MM.1S (cell line): ENCODE measurements at places on chromosomes 6 and 20.

GRCh38 chr6:158040804-158041347 is 59.2 kb downstream of the SYNJ2 start:
- DNase-seq, result no peak

- DNase-seq, result no peak
These were observed 40.4 kb upstream of the RAB22A start for GRCh38 chr20:58268936-58269619.

DNA sequence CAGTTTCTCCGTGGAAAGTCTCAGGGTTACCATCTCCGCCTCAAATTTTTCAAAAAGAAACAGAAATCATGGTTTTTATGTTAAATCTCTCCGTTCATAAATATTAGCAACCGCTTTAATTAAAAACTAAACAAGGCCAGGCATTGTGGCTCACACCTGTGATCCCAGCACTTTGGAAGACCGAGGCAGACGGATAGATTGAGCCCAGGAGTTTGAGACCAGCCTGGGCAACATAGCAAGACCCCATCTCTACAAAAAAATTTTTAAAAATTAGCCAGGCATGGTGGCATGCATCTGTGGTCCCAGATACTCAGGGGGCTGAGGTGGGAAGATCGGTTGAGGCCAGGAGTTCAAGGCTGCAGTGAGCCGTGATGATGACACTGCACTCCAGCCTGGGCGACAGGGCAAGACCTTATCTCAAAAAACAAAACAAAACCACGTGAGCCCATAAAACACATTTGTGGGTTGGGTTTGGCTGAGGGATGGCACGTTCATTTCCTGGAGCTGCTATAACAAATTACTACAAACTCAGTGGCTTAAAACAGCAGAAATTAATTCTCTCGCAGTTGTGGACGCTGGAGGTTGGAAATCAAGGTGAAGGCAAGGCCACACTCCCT is 223.2 kb downstream of the ZNF217 start:
- DNase-seq, result no peak

- no peak for DNase-seq
These were observed 1.8 kb downstream of the RGS19 start for GRCh38 chr20:64077541-64077875.

GRCh38 chr20:44802702-44803101 is 7.6 kb downstream of the RIMS4 start:
- no peak for DNase-seq

DNA sequence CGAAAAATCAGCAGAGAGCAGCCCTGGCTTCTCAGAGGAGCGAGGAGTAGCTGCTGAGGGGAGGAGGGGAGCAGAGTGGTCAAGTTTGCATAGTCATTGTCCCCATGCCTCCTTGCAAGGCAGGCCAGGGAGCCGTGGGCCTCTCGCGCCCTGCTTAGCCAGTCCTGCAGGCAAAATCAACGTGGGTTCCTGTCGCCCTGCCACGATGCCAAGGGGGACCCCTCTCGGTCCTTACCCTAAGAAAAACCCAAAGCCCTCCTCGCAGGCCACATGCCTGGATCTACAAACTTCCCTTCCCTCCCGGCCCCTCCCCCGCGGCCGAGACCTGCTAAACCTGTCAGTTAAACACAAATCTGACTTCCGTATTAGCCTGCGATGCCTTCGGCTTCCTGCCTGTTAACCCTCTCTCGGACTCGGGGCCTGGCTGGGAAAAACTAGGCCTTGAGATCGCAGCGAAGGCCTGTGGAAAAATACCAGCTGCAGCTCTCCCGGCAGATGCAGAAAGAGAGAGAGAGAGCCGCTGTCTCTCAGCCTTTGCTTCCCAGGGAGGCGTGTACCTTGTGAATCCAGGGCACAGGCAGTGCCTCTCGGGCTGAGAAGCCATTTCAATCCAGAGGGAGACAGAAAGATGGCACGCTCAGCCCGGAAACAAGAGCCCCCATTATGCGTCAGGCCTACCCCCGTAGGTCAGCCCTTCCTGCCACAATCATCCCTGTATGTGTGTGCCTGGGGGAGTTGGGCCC is 968 bp upstream of the ZMYND8 start:
- DNase-seq, result peak; percentile 76

DNA sequence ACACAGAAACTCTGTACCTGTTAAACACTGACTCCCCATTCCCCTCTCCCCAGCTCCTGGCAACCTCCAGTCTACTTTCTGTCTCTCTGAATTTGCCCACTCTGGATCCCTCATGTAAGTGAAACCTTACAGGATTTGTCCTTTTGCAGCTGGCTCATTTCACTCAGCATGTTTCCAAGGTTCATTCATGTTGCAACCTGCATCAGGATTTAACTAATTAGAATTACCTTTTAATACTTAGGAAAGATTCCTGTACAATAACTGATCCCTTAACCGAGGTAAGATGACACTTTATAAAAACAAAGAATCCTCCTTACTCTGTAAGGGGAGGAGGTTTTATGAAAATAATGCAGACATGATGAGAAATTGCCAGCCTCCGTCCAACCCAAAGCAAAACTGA is 113.1 kb upstream of the MTHFD1L start:
- no peak for DNase-seq

- no peak for DNase-seq
These were observed 9.9 kb downstream of the COL9A3 start for GRCh38 chr20:62826646-62827310.

DNA sequence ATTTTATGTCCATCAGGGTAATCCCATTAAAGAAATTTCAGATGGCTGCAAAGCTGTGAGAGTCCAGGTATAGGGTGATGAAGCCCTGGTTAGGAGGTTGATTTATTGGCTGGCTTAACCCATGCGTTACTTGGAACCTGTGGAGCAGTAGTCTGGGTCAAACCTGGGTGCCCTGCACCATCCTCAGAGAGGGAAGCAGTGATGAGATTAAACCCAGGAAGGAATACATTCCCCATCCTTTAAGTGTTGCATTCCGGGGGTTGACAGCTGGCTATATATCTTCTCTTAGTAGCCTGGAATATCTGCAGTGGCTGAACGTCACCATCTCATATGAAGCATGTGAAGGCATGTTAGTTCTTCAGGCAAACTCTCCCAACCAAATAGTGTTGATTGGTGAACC is 44.9 kb upstream of the JAG1 start:
- DNase-seq, result no peak

DNA sequence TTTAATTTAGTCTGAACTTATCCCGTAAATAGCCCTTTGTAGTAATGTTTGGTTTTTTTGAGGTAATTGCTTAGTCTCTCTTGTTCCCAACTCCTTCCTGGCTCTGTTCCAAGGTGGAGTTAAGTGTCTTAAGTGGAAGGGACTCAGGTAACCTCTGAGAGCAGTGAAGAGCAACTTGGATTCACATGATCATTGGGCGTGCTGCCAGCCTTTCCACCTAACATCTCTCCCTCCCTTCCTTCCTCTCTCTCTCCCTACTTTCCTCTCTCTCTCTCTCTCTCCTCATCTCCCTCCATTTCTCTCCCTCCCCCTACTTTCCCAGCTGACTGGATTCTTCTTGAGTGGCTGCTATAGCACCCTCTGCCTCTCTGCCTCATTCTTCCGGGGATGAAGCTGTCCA is 232.9 kb upstream of the SASH1 start:
- DNase-seq, result no peak

- peak; percentile 7 for DNase-seq
These were observed 603 bp upstream of the RAB23 start for GRCh38 chr6:57222743-57223077.

- no peak for DNase-seq
These were observed 198.6 kb upstream of the THBS2 start for GRCh38 chr6:169452117-169452868.
